Epithelial cell of proximal tubule (primary cell): ENCODE measurements at places on chromosomes 1 and 21. TPM values are rescaled to one million over a fixed set of nuclear protein-coding genes. Genes with fewer than 3 reads are reported as not detected.

GRCh38 chr1:165317612-165318011, 38.9 kb downstream of the LMX1A start:
- DNase-seq, result no peak

DNA sequence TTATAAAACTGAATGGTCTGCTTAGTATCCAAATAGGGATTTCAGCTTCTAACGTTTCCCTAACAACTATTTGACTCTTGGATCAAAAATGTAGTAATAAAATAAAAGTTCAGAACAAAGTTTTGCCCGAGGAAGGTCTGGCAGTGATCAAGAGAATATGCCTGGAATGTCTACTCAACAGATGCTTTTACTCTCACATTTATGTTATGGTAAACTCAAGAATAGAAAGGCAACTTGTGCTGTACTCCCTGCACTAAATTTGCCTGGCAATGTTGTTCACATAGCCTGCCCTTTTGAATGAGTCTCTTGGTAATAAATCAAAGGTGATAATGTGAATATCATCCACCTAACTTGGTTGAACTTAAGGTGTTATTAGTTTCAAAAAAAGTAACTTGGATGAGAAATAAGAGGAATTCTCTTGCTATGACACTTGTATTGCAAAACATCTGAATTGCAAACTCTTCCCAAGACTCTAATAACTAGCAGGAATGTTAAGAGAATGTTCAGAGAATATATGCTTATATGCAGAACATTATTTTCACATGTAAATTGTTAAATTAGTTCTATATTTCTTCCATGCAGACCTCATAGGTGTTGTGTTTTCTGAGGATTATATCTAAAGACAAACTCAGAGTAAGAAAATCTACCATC, 215.8 kb downstream of the COL24A1 start:
- DNase-seq, result no peak

DNA sequence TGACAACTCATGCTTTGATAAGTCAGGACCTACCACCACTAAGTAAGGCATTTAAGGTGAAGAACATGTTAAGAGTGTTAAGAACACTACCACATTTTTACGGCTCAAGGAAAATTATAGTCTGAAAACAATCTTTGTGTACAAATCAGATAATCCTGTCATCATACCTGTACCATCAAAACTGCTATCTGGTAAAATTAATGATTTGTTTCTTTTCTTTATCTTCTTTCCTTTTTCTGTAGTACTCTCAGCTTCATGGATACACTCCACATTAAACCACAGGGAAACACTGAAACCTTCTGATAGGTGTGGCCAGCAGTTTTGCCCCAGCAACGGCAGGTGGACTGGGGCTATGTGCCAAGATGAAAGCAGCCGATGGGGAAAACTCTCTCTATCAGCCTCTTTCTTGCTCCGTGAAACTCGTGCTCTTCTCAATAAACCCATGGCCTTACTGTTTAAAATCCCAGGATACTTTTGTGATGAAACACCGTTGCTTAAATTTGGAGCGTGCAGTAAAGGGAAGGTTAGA, 75.1 kb downstream of the LYST start:
- no peak for DNase-seq

DNA sequence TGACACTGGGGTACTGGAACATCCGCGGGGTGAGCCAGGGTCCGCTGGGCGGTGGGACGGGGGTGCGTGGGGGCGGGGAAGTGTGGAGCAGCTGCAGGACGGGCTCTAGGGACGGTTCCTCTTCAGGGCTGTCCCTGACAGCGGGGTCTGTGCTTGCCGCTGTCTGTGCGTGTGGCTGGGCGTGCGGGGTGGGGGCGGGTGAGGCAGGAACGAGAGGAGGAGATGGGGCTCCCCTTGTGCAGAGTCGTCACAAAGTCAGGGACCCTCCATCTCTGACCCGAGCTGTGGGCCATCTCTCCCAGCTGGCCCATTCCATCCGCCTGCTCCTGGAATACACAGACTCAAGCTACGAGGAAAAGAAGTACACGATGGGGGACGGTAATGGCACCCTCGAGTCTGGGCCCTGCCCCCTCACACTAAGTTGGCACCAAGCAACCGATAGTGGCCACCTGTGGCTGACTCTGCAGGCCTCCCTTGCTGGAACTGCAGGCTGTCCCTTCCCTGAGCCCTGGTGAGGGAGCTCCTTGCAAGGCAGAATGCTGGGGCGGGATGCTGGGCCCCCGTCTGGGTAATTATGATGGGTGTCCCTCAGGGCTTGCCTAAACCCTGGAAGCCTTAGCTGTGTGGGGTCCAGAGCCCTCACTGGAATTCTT, 392 bp downstream of the GSTM2 start:
- no peak for DNase-seq

DNA sequence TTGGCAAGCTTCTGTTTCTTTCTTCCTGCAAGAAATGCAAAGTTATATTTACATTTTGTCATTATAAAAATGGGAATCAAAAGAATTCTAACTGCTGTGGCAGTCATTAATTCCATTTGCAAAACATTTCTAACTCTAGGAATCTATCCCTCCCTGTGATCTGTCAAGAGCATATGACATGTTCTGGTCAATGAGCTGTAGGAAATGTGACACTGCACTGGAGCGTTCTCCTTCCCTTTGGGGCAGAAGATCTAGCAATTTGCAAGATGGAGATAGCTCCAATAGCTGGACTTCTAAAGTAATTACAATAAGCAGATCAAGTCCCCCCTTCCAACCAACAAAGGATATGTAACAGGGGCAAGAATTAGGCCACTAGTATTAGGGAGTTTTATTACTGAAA, 6.3 kb downstream of the TOMM20 start:
- no peak for DNase-seq

GRCh38 chr1:234906654-234907053, 222.0 kb downstream of the TOMM20 start:
- no peak for DNase-seq

DNA sequence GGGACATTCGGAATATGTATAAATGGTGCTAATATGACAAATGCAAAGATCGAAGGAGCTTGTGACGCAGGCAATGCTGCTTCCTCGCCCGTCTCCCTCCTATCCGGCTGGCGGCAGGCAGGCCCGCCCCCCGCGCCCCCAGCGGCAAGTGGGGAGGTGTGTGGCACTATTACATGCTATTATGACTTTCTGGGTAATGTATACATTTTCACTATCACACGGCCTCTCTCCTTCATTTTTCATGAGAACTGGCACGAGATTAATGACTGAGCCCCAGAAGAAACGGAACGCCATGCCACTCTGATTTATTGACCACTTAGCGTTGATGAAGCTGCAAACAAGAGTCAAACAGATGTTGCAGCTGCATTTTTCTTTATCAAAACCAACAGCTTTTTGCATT, 138.9 kb upstream of the VAMP3 start:
- no peak for DNase-seq

DNA sequence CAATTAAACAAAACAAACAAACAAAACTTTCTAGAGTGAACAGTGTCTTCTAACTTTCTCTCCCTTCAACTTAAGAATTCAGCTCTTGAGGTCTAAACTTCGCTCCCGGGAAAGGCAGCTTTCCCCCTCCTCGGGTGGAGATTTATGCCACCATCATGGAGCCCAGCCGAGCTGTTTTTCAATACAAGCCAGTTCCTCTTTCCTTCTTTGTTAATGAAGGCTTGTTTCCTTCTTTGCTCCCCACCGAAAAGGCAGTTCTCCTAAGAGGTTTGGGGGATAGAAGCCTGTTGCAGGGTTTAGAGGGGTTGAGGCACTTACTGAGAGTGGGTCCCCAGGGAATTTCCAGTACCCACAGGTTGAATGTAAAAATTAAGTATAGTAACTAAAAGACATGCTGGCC, 26.5 kb downstream of the OLIG1 start:
- no peak for DNase-seq

DNA sequence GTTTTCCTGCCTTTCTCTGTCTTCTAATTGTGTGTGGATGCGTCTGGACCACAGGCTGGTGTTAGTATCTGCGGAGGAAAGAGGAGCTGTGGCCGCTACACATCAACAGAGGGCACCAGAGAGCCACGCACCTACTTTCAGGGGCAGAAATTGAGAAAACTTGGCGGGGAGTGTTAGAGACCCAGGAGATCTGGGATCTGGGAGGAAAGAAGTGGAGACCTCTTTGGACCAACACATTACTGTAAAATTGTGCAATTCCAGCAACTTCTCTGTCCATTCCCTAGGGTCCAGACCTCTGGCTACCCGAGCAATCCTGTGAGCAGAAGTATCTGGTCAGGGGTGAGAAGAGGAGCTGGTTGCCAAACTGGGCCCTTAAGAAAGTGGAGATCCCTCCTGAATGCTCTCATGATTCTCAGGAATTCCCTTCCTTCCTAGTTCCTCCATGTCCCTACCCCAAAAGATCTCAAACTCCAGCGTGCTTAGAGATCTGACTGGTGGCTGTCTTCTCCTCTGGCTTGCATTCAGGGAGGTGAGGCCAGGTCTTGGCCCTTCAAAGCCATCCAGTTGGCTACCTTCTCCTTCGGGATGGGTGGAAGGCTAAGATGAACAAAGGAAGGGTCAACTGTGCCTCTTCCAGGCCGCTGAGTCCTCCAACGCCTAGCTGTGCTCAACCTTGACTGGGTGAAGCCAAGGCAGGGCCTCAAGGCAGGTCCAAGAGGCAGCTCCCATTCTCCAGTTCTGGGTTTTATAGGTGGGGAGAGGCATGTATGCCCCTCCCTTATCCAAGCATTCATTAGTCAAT, 1.2 kb upstream of the KIRREL1 start:
- DNase-seq, result no peak

DNA sequence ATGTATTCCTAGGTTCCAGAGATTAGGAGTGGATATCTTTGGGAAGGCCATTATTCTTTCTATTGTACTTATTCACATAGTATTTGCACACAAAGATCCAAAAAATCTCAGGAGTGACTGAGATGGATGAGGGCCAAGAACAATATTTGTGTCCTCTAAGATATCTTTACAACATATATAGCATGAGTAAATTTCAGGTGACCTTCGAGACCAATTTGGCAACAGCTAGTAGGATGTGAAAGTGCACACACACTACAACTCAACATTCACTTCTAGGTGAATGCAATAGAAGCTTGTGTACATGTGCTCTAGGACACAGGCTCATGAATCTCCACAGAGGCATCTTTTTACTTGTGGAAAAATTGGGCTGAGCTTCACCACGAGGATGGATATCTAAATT, 224.0 kb downstream of the C1orf94 start:
- DNase-seq, result no peak

DNA sequence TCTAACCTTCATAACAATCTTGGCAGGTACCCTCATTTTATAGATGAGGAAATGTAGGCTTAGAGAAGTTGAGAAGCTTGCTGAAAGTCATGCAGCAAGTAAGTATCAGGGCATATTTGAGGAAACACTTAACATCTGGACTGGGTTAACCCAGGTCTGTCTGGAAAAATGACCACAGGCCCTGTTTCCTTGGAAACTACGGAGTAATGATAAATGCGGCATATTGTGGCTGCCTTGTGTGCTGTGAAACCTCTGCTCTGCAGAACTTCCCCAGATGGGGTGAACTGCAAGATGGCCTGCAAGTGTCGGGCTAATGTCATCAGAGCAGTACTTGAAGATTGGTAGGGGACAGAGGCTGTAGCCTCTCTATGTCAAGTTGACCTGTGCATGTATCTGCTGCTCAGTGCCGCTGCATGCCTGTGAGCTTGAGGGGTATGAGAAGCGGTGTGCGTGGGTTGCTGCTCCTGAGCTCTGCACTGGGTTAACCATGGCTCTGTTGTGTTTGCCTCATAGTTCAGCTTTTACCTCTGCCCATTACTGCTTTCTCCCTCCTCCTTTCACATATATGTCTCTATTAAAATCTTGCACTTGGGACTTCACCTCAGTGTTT, 83.1 kb downstream of the WDR3 start:
- no peak for DNase-seq

- no peak for DNase-seq
These were observed 402 bp downstream of the C21orf58 start for GRCh38 chr21:46323227-46323709.

DNA sequence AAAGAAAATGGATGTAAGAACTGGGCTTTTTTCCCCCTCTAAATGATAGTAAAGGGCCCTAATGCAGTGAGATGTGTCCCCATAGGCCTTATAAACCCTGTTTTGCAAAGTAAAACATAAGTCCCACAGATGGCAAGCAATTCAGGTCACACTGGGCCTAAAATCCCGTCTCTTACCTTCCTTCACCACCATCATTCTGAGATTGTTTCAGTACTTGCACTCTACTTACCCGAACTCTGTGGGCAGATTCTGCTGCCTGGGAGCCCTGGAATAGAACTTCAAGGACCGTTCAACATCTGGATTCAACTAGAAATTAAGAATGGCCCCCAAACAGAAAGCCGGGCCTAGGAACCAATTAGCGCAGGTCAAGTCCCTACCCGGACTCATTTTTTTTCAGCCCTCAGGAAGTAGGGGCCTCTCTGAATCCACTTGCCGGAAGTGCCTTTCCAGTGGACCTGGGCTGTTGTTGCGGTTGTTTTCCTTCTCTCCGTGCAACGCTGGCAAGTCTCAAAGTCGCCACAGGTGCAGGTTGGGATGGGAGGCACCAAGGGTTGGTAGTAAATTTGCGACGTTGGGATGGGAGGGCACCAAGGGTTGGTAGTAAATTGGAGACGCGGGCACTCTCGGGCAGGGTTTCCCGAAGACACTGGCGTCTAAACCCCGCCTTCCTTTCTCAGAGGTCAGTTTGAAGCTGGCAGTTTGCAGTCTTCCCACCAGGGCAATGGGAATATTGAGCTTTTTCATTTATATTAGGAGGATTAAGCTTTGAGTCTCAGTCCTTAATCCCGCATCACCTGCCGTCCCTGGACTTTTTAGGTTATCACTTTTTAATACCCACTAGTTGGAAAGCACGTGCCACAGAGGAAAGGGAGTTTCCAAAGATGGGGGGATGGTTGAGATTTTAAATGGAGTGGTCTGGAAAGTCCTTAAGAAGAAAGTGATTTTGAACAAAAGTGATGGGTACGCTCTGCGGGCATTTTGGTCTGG, at the start of gene TMEM69:
Gene TMEM69, plus strand, starts transcription at position 428 of the 987 bp plus-strand sequence. CDS start 2,888 bp downstream, outside the sequence.
- peak; percentile 79 for DNase-seq

DNA sequence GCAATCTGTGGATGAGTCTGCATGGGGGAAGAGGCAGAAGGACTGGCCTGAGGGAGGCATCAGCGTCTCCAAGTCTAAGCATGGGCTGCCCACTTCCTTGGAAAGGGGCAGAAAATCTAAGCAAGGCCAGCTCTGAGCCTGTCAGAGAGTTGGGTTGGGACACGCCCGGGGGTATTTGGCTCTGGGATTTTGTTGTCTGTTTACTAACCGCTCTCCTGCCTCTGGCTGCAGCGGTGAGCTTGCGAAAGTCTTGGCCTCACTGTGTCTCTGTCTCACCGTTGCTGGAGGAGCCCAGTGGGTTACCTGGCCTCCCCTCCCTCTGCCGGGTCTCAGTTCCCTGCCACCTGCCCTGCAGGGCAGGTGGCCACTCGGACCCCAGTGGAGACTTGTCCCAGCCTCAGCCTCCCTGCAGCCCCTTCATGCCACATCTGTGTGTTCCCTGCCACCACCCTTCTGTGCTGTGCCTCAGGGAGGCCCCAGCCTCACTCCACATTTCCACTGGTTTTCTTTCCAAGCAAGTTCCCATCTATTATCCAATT, 33.7 kb downstream of the EDN2 start:
- no peak for DNase-seq

OSCP1 gene
- 4.0 and 4.3 TPM in 2 replicates for total RNA-seq

PTCH2 gene
- total RNA-seq, result under 0.01 TPM in 1 of 2 replicates, not detected in the other

CNR2 gene
- total RNA-seq, result not detected in 2 replicates

SGIP1 gene
- total RNA-seq, result 6.9 and 8.3 TPM in 2 replicates

C1orf116 gene
- 21.6 and 22.5 TPM in 2 replicates for total RNA-seq

C8B gene
- total RNA-seq, result not detected in 2 replicates
